ENCODE measurements at places on chromosomes 16 and 17.

DNA sequence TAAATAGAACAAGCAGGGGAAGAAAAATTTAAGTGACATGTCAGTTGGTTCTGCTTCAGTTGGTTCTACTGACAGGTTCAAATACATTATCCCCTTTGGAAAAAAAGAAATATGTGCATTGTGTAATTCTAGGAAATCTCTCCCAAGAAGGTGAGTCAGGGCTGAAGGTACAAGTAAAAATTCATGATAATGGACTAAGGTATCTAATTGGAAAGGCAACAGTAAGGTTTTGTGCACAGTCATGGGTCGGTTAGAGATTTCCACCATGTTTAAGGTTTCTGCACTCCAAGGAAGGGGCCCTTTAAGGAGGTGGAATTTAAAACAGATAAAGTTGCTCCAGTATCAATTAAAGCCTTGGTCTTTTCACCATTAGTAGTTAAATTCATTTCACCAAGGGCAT lies 17.9 kb upstream of the B4GALNT2 start:
- no peak for DNase-seq

DNA sequence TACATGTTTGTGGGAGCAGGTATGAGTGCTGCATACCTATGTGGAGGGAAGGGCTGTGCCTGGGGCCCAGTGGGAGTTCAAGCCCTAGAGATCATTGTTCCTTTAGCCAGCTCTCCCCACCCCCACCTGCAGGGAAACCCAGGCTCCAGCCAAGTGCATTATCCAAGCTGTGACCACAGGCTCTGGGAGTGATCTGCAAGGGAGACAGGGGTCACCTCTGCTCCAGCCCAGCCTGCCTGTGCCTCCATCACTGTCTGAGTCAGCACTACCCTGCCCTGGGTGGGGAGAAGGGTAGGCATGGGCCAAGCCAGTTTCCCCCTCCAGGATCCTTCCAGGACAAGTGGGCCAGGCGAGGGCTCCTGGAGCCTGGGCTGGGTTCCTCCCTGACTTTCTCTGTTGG lies 32.1 kb upstream of the SBK1 start:
- no peak for DNase-seq

- DNase-seq, result no peak
These were observed 25.4 kb downstream of the TENT4B start for GRCh38 chr16:50178491-50178941.

GRCh38 chr16:11668623-11669379 lies 546 bp downstream of the SNN start:
- peak; percentile 30 for DNase-seq

DNA sequence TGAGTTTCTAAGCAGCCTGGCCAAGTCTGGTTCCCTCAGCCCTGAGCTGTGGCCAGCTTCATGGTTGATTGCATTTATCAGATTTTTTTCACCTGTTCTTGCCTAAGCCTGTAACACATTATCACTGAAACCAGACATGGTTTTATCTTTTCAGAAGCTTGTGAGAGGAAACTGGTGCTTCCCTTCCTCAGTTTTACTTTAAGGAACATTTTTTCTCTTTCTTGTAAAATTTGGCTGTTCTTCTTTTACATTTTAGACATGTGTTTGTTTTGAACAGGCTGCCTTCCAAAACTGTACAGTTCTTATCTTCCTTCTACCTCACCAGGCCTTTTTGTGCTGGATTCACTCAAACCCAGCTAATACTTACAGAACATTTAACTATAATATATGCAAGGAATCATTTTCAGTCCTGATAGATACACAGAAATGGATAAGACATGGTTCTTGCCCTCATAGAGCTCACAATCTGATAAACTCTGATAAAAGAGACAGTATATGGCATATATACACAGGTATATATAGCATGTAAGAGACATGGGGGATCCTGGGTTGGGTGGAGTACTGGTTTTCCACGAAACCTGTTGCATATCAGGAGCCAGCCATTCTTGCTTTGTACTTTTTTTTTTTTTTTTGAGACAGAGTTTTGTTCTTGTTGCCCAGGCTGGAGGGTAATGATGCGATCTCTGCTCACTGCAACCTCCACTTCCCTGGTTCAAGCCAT lies 44.5 kb downstream of the ZNRF1 start:
- DNase-seq, result no peak

GRCh38 chr17:81115749-81116464 lies 49.4 kb upstream of the PVALEF start:
- no peak for DNase-seq

GRCh38 chr17:50961282-50962220 lies 95.4 kb upstream of the TOB1 start:
- no peak for DNase-seq

DNA sequence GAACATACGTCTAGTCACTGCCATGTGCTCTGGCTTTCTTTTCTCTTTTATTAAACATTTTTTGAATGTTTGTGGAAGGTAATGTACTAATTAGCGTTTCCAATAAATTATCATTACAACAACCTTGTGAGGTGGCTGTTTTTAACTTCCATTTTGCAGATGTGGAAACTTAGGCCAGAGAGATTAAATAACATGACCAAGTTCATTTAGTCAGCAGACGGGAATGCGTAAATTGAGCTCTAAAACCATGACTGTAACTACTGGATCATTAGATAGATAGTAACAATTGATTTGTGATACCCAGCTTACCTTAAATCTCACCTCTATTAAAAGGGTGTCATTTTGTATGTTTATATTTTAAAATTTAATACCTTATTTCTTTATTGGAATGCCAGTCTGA lies 49.4 kb downstream of the RABEP1 start:
- DNase-seq, result no peak

GRCh38 chr17:41061964-41062363 lies 2.0 kb upstream of the KRTAP2-3 start:
- no peak for DNase-seq

DNA sequence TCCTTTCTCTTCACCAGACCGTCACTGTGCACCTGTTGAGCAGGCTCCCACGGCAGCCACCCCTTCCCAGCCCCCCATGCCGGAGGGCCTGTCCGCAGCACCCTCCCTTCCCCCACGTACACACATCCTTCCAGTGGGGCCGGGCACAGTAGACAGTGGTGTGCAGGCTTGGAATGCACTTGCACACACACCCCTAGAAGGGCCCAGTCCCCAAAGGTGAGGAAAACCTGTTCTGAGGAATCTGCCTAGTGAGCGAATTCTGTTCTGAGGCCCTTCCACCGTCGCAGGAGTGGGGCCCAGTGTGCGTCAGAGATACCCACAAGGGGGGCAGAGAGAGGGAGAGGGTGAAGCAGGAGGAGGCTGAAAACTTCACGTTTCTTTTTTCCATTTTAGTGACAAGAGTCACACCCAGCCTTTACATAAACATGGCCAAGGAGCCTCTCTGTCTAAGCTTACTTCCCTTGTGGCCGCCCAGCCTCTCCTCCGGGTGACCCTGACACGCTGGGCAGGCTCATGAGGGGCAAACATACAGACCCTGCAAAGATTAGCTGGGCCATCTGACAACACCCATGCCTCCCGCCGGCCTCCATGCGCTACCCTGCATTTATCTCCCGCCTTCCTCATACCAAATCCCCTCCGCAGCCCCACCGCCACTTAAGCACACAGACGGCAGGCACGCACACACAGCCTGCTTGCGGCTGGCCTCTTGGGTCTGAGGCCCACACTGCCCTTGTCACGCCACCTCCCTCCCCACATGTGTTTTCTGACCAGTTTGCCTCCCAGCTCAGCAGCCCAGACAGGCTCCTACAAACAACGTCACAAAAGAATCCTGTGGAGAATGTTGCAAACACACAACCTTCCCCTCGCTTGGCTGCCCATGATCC lies 1.8 kb downstream of the ZBTB4 start:
- DNase-seq, result no peak

DNA sequence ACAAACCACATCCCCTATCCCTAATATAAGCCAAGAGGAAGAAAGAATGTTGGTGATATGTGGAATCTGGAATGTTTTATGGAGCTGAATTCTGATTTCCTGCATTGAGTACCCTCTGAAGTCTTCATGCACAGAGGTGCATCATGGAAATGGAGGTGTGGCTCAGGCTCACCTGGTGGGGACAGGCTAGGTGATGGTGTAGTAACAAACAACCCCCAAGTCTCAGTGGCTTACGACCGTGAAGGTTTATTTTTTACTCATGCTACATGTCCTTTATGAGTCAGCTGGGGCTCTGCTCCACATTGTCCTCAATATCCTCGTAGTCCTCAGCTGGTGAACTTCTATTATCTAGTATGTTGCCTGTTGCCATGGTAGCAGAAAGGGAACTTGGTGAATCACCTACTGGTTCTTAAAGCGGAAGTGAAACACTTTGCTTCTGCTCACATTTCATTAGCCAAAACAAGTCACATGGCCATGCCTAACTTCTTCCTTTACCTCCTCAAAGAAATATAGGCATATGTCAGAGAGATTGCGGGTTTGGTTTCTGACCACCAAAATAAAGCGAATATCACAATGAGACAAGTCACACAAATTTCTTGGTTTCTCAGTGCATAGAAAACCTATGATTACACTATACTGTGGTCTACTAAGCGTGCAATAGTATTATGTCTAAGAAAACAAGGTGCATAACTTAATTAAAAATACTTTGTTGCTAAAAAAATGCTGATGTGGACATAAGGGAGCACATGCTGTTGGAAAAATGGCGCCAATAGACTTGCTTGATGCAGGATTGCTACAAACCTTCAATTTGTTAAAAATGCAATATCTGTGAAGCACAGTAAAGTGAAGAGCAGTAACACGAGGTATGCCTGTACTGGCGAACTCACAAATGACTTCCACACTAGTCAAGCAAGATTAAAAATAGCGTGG lies at the start of gene PMFBP1:
Gene PMFBP1 (minus strand): TSS at position 51 of the 930 bp plus-strand sequence. CDS start 947 bp downstream, outside the sequence.
- peak; percentile 8 for DNase-seq

- no peak for DNase-seq
These were observed 295.3 kb upstream of the PMFBP1 start for GRCh38 chr16:72467157-72467759.

GRCh38 chr17:50866950-50867362 lies 802 bp upstream of the TOB1 start:
- peak; percentile 69 for DNase-seq

DNA sequence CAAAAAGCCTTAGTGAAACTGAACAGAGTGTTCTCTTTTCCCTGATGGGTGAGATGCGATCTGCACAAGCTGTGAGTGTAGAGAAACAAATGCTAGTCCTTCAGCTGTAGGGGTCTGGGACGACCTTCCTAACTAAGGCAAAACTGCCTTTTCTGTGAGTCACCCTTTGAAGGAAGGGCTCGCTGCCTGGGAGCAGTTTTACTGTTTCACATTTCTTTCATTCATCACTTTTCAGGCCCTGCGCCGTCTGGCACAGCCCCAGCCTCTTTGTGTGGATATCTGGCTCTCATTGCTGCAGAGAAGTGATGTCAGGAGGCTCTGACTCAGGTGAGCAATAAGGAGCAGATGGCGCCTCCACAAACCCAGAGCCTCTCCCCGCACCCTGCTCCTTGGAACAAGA lies 57.4 kb downstream of the HS3ST3A1 start:
- no peak for DNase-seq

- DNase-seq, result no peak
These were observed 88.2 kb downstream of the WDR59 start for GRCh38 chr16:74896389-74897370.

DNA sequence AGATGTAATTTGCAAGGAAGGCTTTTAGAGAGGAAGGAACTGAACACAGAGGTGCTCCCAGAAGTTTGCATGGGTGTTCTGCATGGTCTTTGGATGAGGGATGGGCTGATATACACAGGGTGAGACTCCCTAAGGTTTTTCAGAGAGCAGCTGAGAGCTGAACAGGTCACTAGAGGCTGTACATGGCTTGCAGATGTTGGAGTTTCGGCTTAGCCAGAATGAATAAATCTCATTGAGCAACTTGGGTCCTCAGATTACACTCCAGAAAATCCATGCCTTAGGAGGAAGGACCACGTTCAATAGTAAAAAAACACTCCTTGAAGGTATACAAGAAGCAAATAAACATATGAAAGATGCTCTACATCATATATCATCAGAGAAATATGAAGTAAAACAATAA lies 7.5 kb upstream of the ITGB3 start:
- no peak for DNase-seq

GRCh38 chr17:30173649-30174048 lies 57.0 kb downstream of the NSRP1 start:
- no peak for DNase-seq

DNA sequence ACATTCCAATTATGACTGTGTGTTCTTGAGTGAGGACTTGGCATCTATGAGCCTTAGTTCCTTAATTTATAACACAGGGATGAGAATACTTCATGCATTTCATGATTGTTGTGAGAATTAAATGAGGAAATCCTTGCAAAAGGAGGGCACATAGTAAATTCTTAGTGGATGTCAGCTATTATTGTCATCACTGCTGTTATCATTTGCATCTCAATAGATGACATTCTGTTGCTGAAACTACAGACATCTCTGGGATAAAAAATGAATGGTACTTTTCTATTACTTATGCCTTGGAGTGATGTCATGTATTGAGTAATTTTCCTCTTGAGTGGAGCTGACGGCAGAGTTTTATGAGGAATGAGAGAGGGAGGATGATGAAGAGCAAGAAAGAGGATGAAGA lies 184.4 kb upstream of the CDH11 start:
- no peak for DNase-seq

DNA sequence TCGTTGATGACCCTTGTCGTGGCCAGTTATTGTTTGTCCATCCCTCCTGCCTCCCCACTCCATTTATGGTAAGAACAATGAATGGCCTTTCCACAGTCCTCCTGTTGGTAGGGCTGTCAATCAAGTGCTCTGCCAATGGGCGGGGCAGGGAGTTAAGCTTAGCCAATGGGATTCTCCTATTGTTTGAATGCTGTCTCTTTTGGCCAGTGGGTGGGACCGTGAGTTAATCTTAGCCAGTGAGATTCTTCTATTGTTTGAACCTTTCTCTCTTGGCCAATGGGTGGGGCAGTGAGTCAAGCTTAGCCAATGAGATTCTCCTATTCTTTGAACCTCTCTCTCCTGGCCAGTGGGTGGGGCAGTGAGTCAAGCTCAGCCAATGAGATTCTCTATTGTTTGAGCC lies 85.4 kb downstream of the IRX3 start:
- no peak for DNase-seq

DNA sequence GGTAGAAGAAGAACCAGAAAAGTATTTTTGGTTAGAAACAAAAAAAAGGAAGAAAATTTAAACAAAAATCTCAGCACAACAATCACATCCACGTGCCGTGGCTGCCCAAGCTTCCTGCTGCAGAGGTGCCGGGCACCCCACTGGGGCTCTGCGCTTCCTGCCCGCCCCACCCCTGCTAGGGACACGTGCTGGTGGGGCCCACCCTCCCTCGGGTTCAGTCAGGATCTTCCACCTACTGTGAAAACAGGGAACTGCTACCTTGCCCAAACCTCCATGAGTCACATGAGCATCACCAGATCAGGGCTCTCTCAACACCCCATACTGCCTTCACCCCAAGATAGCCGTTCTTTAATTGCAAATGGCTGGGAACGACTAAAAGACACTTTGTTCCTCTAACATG lies 24.4 kb upstream of the CYTH1 start:
- DNase-seq, result peak; percentile 18

GRCh38 chr17:75059369-75060345 lies 12.6 kb downstream of the KCTD2 start:
- DNase-seq, result no peak

GRCh38 chr16:70407811-70408274 lies 31.1 kb downstream of the ST3GAL2 start:
- no peak for DNase-seq

GRCh38 chr17:68048996-68049395 lies 13.5 kb downstream of the KPNA2 start:
- no peak for DNase-seq

GRCh38 chr17:11997147-11997971 lies at the start of gene ZNF18:
TSS of gene ZNF18 (minus strand) at chr17:11997475. CDS start at chr17:11992829, 4,646 bp downstream.
- peak; percentile 97 for DNase-seq

GRCh38 chr17:8444494-8444893 lies 8.8 kb downstream of the NDEL1 start:
- no peak for DNase-seq

- DNase-seq, result no peak
These were observed 15.4 kb downstream of the CLUH start for GRCh38 chr17:2695961-2696760.

GRCh38 chr17:32461853-32462617 lies 17.7 kb downstream of the PSMD11 start:
- peak; percentile 67 for DNase-seq

All from activated naive CD4-positive, alpha-beta T cell treated with Interleukin-2 at 50 U/mL for 16 hours (primary cell).